ENCODE measurements at places on chromosomes 16 and 17.

DNA sequence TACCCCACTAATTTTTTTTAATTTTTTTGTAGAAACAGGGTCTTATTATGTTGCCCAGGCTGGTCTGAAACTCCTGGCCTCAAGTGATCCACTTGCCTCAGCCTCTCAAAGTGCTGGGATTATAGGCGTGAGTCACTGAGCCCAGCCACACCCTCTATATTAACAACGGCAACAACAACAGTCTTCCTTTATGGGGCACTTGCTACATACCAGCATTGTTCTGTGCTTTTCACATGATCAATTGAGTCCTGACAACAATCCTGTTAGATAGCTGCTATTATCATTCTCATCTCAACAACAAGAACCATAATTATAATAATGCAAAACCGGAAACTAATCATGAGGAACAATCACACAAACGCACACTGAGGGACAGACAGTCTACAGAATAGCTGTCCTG, 12.6 kb upstream of the ARL5C start:
- DNase-seq, result no peak

DNA sequence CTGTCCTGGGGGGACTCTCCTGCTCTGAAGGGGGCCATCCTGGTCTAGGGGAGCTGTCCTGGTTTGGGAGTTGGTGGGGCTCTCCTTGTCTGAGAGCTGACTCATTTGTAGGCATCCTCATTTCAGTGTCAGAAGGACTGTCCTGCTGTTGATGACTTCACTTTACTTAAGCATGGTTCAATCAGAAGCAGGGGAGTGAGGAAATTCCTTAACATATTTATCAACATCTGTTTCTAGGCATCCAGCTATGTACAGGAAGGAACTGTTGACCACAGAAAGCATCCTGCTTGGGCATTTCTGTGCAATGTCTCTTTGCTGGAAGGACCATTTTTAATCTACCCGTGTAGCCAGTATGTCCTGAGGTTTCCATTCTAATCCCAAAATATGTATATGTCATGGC, 502.7 kb upstream of the HSBP1 start:
- no peak for DNase-seq

GRCh38 chr17:61488878-61489718, 36.9 kb downstream of the TBX4 start:
- no peak for DNase-seq

DNA sequence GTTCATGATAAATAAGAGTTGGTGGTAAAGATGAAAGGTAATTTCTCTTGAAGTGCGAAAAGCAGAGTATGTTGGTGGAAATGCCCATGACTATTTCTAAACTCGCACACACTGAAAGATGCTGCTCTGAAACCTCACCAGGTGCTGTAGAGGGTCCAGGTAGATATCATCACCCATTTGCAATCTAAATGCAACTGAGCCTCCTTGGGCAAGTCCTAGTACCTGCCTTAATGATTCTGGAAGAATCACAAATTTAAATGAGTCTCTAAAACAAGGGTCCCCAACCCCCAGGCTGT, 5.9 kb upstream of the MMD start:
- no peak for DNase-seq

- DNase-seq, result no peak
Observed at GRCh38 chr16:73265124-73265837, 217.4 kb upstream of the ZFHX3 start.

DNA sequence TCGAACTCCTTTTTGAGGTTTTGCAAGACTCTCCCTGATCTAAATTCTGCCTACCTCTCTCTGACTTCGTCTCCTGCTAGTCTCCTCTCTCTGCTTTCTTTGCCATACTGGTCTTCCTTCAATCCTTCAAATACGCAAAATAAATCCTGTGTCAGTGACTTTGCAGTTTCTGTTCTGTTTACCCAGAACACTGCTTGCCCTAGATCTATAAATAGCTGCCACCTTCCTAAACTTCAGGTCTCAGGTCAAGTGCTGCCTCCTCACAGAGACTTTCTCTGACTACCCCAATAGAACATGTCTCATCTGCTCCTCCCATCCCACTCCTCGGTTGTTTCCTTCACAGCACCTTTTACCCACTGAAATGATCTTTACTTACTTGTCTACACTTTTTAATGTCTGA, 78.9 kb downstream of the TRIM37 start:
- DNase-seq, result no peak
